ENCODE measurements at places on chromosomes 11 and 22.

DNA sequence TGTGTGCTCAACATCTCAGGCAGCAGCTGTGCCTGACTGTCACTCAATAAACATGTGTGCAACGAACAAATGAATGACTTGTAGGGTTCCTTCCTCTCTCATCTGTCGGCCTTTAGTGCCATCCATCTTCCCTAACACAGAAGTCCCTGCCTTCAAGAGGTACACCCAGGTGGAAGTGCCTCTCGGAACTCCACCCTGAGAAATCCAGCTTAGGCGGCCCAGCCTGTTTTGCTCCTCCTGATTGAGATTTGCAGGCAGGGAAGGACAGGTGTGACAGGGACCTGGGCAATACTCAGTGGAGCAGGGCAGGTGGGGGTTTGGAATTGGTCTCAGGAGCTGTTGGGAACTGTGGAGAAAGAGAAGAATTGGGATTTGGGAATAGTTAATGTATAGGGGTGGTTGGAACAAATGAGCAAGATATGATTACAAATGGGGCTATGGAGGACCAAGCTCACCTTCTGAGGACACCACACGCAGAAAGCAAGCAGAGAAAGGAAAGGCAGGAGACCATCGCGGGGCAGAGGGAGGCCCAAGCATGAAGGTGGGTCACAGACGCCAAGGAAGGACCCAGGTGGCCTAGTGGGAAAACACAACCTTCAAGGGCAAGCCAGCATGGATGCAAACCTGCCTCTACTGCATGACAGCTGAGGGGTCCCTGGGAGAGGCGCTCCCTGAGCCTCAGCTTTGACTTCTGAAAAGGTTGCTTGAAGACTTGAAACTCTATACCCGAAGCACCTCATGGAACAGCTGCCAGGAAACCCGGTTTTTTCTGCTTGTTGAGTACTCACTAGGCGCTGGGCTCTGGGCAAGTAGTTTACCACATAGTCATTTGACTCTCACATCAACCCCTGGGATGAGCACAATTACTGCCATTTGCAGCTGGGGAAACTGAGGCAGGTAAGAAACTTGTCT lies 40.9 kb upstream of the ANO1 start:
- DNase-seq = no peak

- DNase-seq = no peak
These were observed 29.5 kb upstream of the HIPK3 start for GRCh38 chr11:33227578-33228261.

DNA sequence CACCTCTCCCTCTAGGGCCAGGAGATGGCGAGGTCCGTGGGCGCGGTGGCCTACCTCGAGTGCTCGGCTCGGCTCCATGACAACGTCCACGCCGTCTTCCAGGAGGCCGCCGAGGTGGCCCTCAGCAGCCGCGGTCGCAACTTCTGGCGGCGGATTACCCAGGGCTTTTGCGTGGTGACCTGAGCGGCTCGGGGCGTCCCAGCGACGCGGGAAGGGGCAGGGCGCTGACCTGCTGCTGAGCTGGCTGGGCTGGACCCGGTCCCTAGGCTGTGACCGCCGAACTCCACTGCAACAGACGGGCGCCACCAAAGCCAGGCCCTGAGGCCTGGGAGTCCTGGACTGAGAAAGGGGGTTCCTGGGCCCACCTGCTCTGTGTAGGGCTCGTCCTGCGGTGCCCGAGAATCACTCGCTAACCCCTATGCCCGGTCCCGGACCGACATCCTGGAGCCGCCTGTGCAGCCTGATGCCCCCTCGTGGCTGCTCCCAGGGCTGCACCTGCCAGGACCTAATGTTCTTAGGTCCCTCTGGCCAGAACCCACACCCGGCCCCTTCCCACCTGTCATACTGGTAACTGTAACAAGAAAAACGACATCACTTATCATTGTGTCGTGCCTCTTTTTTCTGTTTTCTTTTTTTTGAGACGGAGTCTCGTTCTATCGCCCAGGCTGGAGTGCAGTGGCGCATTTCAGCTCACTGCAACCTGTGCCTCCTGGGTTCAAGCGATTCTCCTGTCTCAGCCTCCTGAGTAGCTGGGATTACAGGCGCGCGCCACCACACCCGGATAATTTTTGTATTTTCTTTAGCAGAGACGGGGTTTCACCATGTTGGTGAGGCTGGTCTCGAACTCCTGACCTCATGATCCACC lies 15.0 kb downstream of the RHOD start:
- peak; percentile 19 for DNase-seq

GRCh38 chr11:3671334-3672254 lies at the start of gene CHRNA10:
Gene CHRNA10 (minus strand): TSS chr11:3671384. CDS start chr11:3671312, 72 bp downstream.
- DNase-seq = no peak

DNA sequence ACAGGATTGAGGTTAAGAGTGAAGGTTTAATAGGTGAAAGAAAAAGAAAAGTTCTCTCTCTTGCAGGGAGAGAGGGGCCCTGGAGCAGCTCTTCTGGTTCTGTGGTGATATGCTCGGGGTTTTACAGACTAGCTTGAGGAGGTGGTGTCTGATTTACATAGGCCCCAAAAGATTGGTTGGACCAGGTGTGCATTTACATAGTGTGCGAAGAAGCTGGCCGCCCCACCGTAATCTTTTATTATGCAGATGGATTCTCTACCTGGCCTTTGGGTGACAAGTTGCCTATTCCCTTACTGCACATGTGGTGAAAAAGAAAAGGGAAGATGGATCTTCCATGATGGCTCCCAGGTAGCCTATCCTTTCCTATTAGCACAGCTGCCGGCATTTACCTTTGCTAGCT lies 219.9 kb upstream of the GRIA4 start:
- DNase-seq = no peak

DNA sequence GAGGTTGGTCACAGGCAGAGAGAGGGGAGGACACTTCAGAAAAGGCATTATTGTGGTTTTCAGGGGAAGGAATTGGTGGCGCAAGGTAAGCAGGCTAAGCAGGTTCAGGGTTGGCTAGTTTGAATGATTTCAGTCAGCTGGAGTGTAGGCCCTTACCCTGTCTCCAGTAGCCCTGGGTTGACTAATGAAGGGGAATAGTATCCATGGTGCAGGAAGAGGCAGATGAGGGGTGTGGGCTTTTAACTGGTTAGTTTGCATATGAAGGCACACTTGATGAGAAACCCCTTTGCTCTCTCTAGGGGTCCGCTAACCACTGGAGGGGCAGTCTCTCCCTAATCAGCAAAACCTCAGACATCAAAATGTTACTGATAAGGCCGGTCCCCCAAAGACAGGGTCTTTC lies 249.7 kb downstream of the AASDHPPT start:
- DNase-seq = no peak

DNA sequence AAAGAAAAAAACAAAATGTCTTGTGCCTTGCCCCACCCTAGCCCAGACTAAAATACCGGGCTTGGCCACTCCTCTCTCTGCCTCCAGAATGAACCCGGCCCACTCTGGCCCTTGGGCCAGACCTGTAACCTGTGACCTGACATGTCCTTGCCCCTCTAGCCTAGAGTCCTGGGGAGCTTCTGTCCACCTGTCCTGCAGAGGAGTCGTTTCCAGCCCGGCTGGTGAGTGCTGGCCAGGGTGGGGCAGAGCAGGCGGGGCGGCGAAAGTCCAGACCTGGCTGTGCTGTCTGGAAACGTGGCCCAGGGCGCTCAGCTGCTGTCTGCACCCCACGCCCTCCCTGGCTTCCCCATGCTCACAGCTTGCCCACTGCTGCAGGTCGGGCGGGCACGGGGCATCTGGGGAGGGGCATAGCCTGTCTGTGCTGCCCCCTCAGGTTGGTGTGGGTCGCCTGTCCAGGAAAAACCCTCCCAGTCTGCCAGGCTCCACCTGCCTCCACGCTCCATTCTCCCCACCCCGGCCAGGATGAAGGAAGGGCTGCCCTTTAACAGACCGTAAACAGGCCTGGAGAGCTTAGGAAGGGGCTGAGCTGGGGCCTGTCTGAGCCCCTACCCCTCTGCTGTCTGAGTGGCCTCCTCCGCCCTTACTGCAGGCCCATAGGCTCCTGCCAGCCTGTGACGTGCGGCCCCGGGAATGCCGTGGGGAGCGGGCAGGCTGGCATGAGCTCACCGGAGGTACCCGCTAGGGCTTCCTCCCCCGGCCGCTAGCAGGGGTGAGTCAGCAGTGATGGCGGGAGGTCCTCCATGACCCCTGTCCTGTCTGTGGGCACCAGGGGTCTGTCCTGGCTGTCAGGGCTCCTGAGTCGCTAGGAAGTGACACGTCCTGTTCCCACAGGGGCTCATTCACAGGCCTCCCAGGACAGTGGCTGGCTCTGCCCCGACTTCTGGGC lies 1.9 kb downstream of the CD151 start:
- peak; percentile 96 for DNase-seq

DNA sequence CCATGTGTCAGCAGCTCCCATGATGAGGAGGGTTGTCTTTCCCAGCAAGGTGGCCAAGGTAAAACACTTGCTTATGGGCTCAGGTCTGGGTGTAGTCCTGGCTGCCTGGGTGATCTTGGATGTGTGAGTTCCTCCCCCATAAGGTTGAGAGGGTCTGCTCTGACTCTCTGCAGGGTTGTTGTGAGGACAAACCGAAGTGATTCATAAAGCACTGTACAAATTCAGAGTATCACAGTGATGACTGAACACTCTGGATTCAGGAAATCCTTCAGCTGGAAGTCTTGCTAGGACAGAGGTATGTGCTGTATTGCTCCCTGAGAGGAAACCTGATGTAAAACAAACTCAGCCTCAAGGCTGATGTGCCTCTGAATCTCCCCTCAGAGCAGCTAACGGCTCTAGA lies 220.9 kb upstream of the PITPNB start:
- no peak for DNase-seq

All from Calu3 (cell line).